ENCODE measurements at places on chromosomes 3 and 15.

DNA sequence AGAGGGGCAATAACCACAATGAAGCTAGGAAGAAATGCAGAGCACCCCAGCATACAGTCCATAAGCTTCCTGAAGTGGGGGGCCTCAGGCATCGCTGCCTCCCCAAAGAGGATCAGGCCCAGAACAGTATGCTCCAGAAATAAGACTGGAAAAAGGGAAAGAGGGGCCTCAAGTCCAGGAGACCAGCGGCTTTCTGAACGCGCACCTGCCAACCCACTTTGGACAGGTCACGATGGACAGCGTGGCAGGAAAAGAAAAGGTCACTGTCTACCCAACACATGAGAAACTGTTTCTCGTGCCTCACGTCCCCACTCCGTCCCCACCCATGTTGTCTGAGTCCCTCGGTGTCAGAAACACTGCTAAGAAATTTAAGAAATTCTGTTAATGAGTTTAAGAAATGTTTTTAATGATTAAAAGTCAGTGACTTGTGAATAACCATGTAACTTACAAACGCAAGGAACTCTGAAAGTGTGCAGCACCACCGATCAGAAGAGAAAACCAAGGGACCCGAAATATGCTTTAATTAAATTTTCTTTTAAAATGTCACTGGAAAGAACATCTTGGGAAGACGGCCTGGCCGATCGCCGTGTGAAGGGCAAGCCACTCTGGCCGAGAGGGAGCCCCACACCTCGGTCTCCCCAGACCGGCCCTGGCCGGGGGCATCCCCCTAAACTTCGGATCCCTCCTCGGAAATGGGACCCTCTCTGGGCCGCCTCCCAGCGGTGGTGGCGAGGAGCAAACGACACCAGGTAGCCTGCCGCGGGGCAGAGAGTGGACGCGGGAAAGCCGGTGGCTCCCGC, 1.7 kb upstream of the PPARG start:
- DNase-seq, result no peak

- no peak for DNase-seq
These were observed 38.6 kb downstream of the ACSBG1 start for GRCh38 chr15:78195735-78196201.

- DNase-seq, result no peak
These were observed 6.1 kb downstream of the SOX14 start for GRCh38 chr3:137770066-137770834.

GRCh38 chr3:178107804-178108203, 428.4 kb upstream of the KCNMB2 start:
- no peak for DNase-seq

- no peak for DNase-seq
These were observed 204.6 kb downstream of the NR2F2 start for GRCh38 chr15:96535148-96535547.

DNA sequence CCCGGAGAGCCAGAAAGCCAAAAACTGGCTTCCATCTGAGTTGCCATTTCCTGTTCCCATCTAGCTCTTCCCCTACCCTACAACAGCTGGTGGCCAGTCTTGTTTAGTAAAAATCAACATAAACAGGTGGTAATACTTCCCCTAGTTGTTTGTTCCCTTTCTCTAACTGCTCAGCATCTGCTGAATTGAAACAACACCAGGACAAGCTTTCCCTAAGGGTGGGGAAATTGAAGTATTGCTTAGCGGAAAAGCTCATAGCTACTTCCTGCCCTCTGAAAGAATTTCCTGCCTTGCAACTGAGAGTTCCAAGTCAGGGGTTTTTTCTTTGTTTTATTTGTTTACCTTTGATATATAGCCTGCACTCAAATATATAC, 66.8 kb downstream of the HMG20A start:
- no peak for DNase-seq

GRCh38 chr3:183301937-183302580, 49.0 kb downstream of the B3GNT5 start:
- no peak for DNase-seq

- no peak for DNase-seq
These were observed 238.7 kb downstream of the XXYLT1 start for GRCh38 chr3:195032106-195032759.

DNA sequence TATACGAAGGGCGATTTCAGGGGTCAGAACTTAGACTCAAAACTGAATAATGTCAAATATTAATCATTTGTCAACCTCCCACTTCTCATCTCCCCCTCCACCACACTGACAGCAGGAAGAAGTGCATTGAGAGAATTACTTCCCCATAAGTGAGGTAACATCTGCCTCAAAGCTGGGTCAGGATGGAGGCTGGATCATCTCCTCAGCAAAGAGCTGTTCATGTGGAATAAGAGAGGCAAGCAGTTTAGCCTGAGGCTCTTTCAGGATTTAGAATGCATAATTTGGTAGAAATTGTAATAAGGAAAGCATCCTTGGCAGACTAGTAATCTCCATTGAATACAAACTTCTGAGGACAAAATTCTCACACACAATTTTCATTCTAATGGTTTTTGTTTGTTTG, 512.1 kb downstream of the ROBO1 start:
- DNase-seq, result no peak

- no peak for DNase-seq
These were observed 7.6 kb downstream of the VHL start for GRCh38 chr3:10149226-10149625.

GRCh38 chr3:197490098-197491058, 65.4 kb downstream of the BDH1 start:
- peak; percentile 52 for DNase-seq
